ENCODE measurements at places on chromosomes 11 and 22. TPM values are rescaled to one million over a fixed set of nuclear protein-coding genes. Genes with fewer than 3 reads are reported as not detected.

DNA sequence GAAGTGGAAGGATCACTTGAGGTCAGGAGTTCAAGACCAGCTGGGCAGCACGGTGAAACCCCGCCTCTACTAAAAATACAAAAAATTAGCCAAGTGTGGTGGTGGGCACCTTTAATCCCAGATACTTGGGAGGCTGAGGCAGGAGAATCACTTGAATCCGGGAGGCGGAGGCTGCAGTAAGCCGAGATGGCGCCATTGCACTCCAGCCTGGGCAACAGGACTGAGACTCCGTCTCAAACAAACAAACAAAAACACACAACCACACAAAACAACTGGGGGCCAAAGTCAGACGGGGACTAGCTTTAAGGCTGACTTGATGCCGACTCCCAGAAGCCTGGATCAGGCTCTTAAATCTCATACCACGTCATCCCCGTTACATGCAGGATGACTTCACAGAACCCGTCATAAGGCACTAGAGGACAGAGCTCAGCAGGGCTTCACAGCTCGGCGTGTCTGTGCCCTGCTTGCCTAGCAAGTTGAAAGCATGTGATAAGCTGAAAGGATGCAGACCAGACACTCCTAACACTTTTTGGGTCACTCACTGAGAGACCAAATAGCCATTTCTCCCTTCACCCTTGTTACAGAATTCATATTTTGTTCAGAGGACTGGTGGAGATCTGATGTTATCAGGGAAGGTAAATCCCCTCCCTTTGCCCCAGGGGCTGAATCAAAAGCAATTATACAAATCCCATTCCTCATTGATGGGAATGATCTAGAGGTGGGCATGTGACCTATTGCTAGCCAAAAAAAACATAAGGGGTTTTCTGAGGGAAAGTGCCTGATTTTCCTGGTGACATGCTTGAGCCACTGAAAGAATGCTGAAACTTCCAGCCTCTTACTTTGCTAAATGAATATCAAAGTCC is 65.4 kb downstream of the GAB2 start:
- H3K4me3 ChIP-seq: no peak overlapping the region
- H3K27ac ChIP-seq: no peak overlapping the region
- peaks cover 15% of the 10 kb centered on the region for H3K4me1 ChIP-seq
- H3K27me3 ChIP-seq: no peaks in the 10 kb centered on the region

The C11orf86 gene
- not detected for total RNA-seq

The SHISA8 gene
- not detected for total RNA-seq

The KDM4E gene
- total RNA-seq: not detected

DNA sequence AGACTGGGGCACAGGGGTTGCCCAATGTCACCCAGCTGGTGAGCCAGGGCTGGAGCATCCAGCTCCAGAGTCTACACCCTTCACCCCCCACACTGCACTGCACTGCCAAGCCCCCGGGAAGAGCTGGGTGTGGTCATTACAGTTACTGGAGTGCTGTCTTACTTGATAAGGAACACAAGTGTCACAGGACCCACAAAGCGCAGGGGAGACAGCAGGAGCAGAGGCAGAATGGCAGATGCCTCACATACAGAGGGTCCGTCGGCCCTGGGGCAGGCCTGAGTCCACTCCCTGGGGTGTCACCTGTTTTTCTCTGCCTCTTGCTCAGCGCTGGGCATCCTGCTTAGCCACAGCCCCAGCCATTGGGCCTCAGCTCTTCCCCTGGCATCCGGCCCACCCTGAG is 7.7 kb downstream of the IL2RB start:
- H3K27ac ChIP-seq: no peak overlapping the region
- no peaks in the 10 kb centered on the region for H3K27me3 ChIP-seq
- H3K4me1 ChIP-seq: no peaks in the 10 kb centered on the region
- H3K36me3 ChIP-seq: no peaks in the 10 kb centered on the region
- no peak for DNase-seq
- no peak overlapping the region for H3K4me3 ChIP-seq

- no peak overlapping the region for H3K4me3 ChIP-seq
- no peaks in the 10 kb centered on the region for H3K27me3 ChIP-seq
- peak overlapping the region; percentile 61 for H3K27ac ChIP-seq
- H3K4me1 ChIP-seq: peaks cover 57% of the 10 kb centered on the region
- no peaks in the 10 kb centered on the region for H3K36me3 ChIP-seq
Measured at GRCh38 chr22:50302041-50302541, 5.4 kb downstream of the PLXNB2 start.

DNA sequence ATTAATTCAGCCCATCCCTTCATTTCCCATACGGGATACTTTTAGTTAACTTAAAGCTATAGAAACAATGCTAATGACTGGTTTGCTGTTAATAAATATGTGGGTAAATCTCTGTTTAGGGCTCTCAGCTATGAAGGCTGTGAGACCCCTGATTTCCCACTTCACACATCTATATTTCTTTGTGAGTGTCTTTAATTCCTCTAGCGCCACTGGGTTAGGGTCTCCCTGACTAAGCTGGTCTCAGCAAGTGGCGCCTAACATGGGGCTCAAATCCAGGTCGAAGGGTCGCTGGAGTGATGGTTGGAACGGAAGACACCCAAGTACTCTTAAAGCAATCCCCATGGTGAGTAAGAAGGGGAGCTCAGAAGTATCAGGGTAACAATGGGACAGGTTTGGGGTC is 14.4 kb upstream of the OOSP1 start:
- H3K36me3 ChIP-seq: no peaks in the 10 kb centered on the region
- H3K27me3 ChIP-seq: no peaks in the 10 kb centered on the region
- H3K27ac ChIP-seq: no peak overlapping the region
- H3K4me3 ChIP-seq: no peak overlapping the region

The LRRC55 gene
- total RNA-seq: 0.21 TPM

GRCh38 chr11:40397141-40397540 is 1062.3 kb downstream of the LRRC4C start:
- H3K4me1 ChIP-seq: no peaks in the 10 kb centered on the region
- no peak for DNase-seq
- H3K27me3 ChIP-seq: no peaks in the 10 kb centered on the region
- H3K36me3 ChIP-seq: no peaks in the 10 kb centered on the region
- no peak overlapping the region for H3K4me3 ChIP-seq
- no peak overlapping the region for H3K27ac ChIP-seq

DNA sequence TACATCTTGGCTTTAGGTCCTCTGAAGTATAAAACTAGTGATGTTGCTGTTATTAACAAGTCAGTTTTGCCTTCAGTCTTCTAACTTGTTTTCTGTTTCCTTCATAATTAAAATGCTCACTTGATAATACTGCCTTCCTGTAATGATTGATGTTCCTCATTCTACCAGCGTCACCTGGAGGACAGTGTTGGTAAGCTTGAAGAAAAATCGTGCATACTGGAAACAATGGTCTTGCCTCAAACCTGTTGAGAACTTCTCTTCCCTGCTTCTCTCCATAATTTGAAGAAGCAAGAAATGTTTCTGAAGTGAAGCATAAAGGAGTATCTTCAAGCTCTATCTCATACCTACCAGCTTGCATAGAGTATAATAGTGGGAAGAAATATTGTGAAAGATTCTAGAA is 3.0 kb downstream of the YWHAH start:
- H3K27me3 ChIP-seq: no peaks in the 10 kb centered on the region
- no peak overlapping the region for H3K4me3 ChIP-seq
- no peaks in the 10 kb centered on the region for H3K36me3 ChIP-seq

- H3K27me3 ChIP-seq: no peaks in the 10 kb centered on the region
- no peak for DNase-seq
- H3K4me3 ChIP-seq: no peak overlapping the region
- H3K4me1 ChIP-seq: peaks cover 43% of the 10 kb centered on the region
Measured at GRCh38 chr22:24405631-24406321, 21.6 kb upstream of the ADORA2A start.

DNA sequence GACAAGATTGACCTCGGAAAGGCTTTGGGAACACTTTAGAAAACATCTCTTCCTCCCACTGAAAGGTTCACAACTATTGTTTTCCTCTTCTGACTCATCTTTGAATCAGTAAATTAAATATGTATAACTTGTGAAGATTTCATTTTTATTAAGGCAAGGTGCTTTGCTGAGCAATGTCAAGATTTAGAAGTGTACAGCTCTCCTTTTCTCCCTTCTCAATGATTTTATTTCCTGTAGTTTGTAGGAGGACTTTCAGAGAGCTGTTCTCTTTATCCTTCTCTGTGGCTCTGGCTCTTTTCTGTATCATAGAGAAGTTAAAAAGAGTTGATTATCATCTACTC is 594.2 kb downstream of the METTL15 start:
- no peaks in the 10 kb centered on the region for H3K27me3 ChIP-seq
- H3K27ac ChIP-seq: no peak overlapping the region
- H3K36me3 ChIP-seq: no peaks in the 10 kb centered on the region
- DNase-seq: no peak

The NXPE4 gene
- total RNA-seq: not detected

DNA sequence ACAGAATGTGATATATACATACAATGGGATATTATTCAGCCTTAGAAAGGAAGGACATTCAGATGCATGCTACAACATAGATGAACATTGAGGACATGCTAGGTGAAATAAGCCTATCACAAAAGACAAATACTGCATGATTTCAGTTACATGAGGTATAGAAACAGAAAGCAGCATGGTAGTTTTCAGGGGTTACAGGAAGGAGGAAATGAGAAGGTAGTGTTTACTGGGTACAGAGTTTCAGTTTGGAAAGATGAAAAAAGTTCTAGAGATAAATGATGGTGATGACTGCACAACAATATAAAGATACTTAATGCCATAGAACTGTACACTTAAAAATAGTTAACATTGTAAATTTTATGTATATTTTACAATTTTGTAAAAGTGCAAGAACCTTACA is 266.7 kb upstream of the C11orf87 start:
- H3K27me3 ChIP-seq: no peaks in the 10 kb centered on the region
- H3K36me3 ChIP-seq: no peaks in the 10 kb centered on the region
- H3K4me1 ChIP-seq: peaks cover 5% of the 10 kb centered on the region
- no peak overlapping the region for H3K27ac ChIP-seq

- no peaks in the 10 kb centered on the region for H3K36me3 ChIP-seq
- H3K27ac ChIP-seq: no peak overlapping the region
- DNase-seq: no peak
- no peaks in the 10 kb centered on the region for H3K4me1 ChIP-seq
- peaks cover 75% of the 10 kb centered on the region for H3K27me3 ChIP-seq
Measured at GRCh38 chr22:45648301-45649117, 23.1 kb upstream of the ATXN10 start.

- no peaks in the 10 kb centered on the region for H3K36me3 ChIP-seq
- H3K27ac ChIP-seq: no peak overlapping the region
- no peaks in the 10 kb centered on the region for H3K4me1 ChIP-seq
- DNase-seq: no peak
Measured at GRCh38 chr11:6992026-6992425, 28.1 kb downstream of the ZNF214 start.

The OR52E8 gene
- 0.71 TPM for total RNA-seq

GRCh38 chr11:60515144-60515855 is at the start of gene MS4A13:
Gene MS4A13, plus strand, starts transcription at chr11:60515392. Its CDS starts 2,692 bp downstream, at chr11:60518084.
- no peaks in the 10 kb centered on the region for H3K36me3 ChIP-seq
- H3K27me3 ChIP-seq: no peaks in the 10 kb centered on the region
- no peaks in the 10 kb centered on the region for H3K4me1 ChIP-seq
- DNase-seq: no peak
- no peak within 1 kb of the TSS for H3K4me3 ChIP-seq
- no peak within 1 kb of the TSS for H3K27ac ChIP-seq

GRCh38 chr22:39147335-39148025 is 5.0 kb downstream of the CBX7 start:
- no peaks in the 10 kb centered on the region for H3K27me3 ChIP-seq
- H3K27ac ChIP-seq: no peak overlapping the region
- DNase-seq: no peak
- peaks cover 13% of the 10 kb centered on the region for H3K4me1 ChIP-seq
- H3K36me3 ChIP-seq: no peaks in the 10 kb centered on the region

GRCh38 chr11:39724404-39724803 is 1735.0 kb downstream of the LRRC4C start:
- no peak overlapping the region for H3K4me3 ChIP-seq
- peaks cover 11% of the 10 kb centered on the region for H3K4me1 ChIP-seq
- no peaks in the 10 kb centered on the region for H3K36me3 ChIP-seq

DNA sequence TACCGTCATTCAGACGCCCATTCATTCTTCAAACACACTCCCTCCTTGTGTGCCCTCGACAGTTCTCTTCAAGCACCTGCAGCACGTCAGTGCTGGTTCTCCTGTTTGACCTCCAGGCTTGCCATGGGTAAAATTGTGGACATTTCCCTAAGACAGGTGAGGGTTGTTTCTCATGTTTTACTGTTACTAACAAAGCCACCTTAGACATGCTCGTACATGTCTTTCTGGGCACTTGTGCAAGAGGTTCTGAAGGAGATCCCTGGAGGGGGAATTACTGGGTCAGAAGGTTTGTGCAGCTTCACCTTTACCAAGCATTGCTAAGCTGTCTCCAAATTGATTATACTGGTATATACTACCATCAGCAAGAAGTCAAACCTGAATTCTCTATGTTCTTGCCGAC is 189.7 kb upstream of the TMEM45B start:
- no peaks in the 10 kb centered on the region for H3K36me3 ChIP-seq
- H3K4me3 ChIP-seq: no peak overlapping the region
- H3K27me3 ChIP-seq: no peaks in the 10 kb centered on the region
- no peak overlapping the region for H3K27ac ChIP-seq
- H3K4me1 ChIP-seq: no peaks in the 10 kb centered on the region
- no peak for DNase-seq

DNA sequence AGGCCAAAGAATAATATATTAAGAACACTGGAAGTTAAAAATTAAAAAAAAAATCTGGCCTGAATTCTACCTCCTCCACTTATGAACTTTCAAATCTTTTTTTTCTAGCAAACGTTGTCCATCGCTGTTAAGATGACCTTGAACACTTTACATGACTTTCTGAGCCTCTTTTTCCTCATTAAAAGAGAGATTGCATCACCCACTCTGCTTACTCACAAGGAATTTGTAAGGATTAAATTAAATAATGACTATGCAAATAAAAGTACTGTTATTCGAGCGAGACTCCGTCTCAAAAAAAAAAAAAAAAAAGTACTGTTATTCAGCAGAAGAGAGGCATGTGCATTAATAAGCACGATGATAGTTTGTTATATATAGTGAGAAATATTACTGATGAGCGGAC is 285.1 kb upstream of the CCDC90B start:
- H3K27me3 ChIP-seq: no peaks in the 10 kb centered on the region
- no peaks in the 10 kb centered on the region for H3K36me3 ChIP-seq
- peak; percentile 19 for DNase-seq
- H3K27ac ChIP-seq: no peak overlapping the region
- no peaks in the 10 kb centered on the region for H3K4me1 ChIP-seq

GRCh38 chr22:46185283-46185682 is 35.0 kb downstream of the PPARA start:
- no peak overlapping the region for H3K4me3 ChIP-seq
- H3K4me1 ChIP-seq: no peaks in the 10 kb centered on the region
- no peak overlapping the region for H3K27ac ChIP-seq
- no peaks in the 10 kb centered on the region for H3K27me3 ChIP-seq
- DNase-seq: no peak

The BCO2 gene
- total RNA-seq: 24.1 TPM

The MRGPRE gene
- not detected for total RNA-seq

All from cardiac muscle cell (in vitro differentiated cells and primary cell).